ENCODE measurements at places on chromosomes 3 and 15. TPM values are rescaled to one million over a fixed set of nuclear protein-coding genes. Genes with fewer than 3 reads are reported as not detected.

Gene IRAK2
- total RNA-seq, result 1.0 TPM

Gene NTRK3
- total RNA-seq, result 1.5 TPM

Gene HYKK
- 7.2 TPM for total RNA-seq

GRCh38 chr3:195697582-195698324 is 23.0 kb upstream of the MUC20 start:
- no peak overlapping the region for H3K27ac ChIP-seq
- no peaks in the 10 kb centered on the region for H3K4me1 ChIP-seq
- no peak for DNase-seq
- H3K36me3 ChIP-seq, result peaks cover 16% of the 10 kb centered on the region
- H3K27me3 ChIP-seq, result no peaks in the 10 kb centered on the region

DNA sequence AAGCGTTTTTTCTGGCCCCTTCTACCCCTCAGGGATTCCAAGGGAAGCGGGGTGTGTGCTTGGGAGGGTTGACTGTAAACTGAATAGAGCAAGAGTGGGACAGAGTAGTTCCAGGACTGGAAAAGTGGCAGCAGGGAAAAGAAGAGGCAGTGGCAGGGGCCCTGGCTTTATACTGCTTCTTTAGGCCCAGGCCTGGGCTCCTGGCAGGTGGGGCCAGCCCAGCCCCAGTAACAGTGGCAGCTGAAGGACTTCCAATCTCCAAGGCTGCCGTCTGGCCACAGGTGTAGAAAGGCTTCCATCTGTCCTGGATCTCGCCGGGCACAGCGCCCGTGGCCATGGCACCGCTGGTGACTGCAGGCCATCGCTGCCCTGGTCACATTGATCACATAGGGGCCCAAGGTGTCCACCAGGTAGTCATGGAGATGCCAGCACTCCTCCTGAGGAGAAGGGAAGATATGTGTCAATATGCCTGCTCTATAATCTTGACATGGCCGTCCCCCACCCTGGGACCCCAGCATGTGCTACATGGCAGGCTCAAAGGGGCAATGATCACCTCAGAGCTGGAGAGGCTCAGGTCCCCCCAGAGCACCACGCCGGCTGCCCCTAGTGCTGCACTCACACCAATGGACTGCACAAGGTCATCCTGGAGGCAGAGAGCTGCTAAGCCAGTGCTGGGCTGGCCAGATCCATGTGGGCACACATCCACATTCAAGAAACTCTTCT is 1.0 kb upstream of the IFRD2 start:
- no peaks in the 10 kb centered on the region for H3K36me3 ChIP-seq
- H3K27ac ChIP-seq, result peak overlapping the region; percentile 57
- no peak for DNase-seq

GRCh38 chr3:44355362-44356033 is 16.9 kb downstream of the TCAIM start:
- H3K36me3 ChIP-seq, result no peaks in the 10 kb centered on the region
- DNase-seq, result no peak
- H3K27ac ChIP-seq, result no peak overlapping the region
- no peak overlapping the region for H3K4me3 ChIP-seq
- no peaks in the 10 kb centered on the region for H3K27me3 ChIP-seq
- no peaks in the 10 kb centered on the region for H3K4me1 ChIP-seq

GRCh38 chr15:40282147-40282868 is 556 bp downstream of the ANKRD63 start:
- no peak overlapping the region for H3K27ac ChIP-seq
- peak overlapping the region; percentile 47 for H3K4me3 ChIP-seq
- no peaks in the 10 kb centered on the region for H3K36me3 ChIP-seq
- peak; percentile 60 for DNase-seq
- H3K27me3 ChIP-seq, result peaks cover 44% of the 10 kb centered on the region
- peaks cover 14% of the 10 kb centered on the region for H3K4me1 ChIP-seq

GRCh38 chr3:56833022-56833421 is 31.3 kb upstream of the ARHGEF3 start:
- no peak overlapping the region for H3K27ac ChIP-seq
- DNase-seq, result no peak
- H3K36me3 ChIP-seq, result no peaks in the 10 kb centered on the region

DNA sequence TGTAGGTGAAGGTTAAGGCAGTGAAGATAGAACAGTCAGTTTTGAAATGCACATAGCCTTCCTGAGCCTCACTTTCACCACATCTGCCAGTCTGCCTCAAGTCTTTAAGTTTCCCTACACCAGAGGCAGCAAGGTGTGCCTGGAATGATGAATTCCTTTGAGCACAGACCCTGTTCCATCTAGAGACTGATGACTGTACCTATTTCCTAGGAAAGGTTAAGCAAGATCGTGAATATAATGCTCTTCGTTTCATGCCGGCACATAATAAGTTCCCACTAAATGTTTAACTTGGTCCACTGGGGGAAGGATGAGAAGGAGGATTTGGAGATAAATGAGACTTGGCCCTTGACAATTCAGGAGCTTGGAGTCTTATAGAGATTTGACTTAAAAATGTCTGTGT is 141.9 kb downstream of the LPP start:
- H3K4me3 ChIP-seq, result no peak overlapping the region
- H3K36me3 ChIP-seq, result no peaks in the 10 kb centered on the region
- H3K27ac ChIP-seq, result peak overlapping the region; percentile 65

DNA sequence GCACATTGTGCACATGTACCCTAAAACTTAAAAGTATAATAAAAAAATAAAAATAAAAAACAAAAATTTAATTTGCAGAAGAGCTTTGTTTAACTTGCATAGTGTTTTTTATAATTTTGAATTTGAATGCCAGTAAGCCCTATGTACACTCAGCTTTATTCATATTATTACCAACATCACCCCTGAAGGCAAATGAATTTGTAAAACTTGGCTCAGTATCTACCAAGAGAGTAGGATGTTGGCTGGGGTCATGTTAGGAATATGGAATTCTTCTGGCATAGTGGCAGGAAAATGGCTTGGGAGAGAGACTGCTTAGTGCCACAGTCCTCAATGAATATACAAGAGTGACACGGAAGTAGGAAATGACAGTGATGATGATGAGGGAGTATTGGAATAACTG is 30.7 kb downstream of the TRPC1 start:
- no peaks in the 10 kb centered on the region for H3K4me1 ChIP-seq
- H3K4me3 ChIP-seq, result no peak overlapping the region
- H3K36me3 ChIP-seq, result no peaks in the 10 kb centered on the region
- no peaks in the 10 kb centered on the region for H3K27me3 ChIP-seq

DNA sequence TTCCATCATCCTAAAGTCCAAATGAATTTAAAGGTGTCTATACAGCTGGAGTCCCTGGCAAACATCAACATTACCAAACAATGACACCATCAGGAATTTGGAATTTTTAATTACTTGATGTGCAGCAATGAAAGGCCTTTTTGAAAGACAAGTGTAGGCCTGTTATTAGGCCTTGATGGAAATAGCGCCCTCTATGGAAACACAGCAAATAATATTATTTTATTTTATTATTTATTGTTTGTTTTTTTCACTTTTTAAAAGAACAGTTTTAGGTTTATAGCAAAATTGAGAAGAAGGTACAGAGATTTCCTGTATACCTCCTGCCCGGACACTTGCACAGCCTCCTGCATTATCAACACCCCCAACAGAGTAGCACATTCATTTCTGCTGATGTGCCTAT is 18.1 kb upstream of the OR5AC2 start:
- no peak overlapping the region for H3K4me3 ChIP-seq
- no peak overlapping the region for H3K27ac ChIP-seq
- no peaks in the 10 kb centered on the region for H3K36me3 ChIP-seq
- no peaks in the 10 kb centered on the region for H3K4me1 ChIP-seq
- DNase-seq, result no peak

DNA sequence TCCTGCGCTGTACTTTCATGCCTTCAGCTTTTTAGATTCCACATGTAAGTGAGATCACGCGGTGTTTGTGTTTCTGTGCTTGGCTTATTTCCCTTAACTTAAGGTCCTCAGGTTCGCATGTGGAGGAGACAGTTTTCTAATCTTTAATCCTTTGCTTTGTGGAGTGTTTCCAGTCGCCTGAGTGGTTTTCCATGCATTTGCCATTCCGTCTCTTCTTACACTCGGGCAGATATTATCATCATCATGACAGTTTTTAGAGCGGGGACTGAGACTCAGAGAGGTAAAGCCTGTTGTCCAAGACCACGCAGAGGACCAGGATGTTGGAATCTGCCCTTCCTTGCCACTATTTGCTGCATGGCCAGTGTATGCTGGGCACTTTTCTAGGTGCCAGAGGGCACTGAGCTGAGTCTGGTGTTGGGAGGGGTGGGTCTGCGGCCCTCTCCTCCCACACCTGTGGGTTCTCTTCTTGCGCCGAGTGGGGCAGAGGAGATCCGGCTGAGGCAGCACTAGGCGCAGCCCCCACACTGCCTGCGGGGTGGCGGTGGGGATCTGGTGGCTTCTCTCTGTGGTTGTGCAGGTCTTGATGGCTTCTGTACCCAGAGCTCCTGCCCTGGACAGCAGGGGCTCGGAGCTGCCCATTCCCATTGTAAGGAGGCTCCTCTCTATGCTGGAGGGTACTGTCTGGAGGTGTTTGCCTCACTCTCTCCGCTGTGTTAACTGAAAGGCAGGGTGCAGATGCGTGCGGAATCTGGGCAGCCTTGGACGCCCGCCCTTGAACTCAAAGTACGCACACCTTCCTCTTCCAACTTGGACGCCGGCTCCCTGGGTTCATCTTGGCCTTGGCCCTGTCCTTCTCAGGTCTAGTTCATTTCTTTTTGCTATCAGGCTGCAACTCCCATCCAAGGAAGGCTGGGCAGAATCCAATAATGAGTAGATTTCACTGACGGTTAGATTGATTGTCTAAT is 156.0 kb upstream of the RGMA start:
- H3K4me3 ChIP-seq, result no peak overlapping the region
- H3K27ac ChIP-seq, result no peak overlapping the region
- H3K27me3 ChIP-seq, result no peaks in the 10 kb centered on the region
- no peaks in the 10 kb centered on the region for H3K36me3 ChIP-seq
- no peaks in the 10 kb centered on the region for H3K4me1 ChIP-seq

DNA sequence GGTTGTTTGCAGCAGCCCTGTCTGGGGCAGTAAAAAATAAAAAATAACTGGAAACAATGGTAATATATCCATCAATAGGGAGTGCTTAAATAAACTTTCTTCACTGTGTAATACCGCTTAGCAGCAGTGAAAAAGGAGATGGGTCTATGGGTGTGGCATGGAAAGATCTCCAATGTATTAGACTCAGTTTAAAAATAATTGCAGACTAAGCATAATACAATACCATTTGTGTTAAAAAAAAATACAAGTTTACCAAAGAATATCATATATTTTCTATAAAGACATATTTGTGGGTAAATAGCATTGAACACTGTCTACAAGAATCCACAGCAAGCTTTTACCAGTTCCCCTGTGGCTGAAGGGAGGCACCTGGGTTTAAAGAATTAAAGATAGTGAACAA is 1.0 kb upstream of the ARHGEF3 start:
- H3K36me3 ChIP-seq, result no peaks in the 10 kb centered on the region
- no peak overlapping the region for H3K4me3 ChIP-seq
- H3K4me1 ChIP-seq, result peaks cover 4% of the 10 kb centered on the region
- no peak overlapping the region for H3K27ac ChIP-seq
- DNase-seq, result no peak

- no peak overlapping the region for H3K27ac ChIP-seq
- H3K27me3 ChIP-seq, result no peaks in the 10 kb centered on the region
- no peaks in the 10 kb centered on the region for H3K36me3 ChIP-seq
- no peak overlapping the region for H3K4me3 ChIP-seq
- no peak for DNase-seq
These were observed 57.3 kb downstream of the DIPK2A start for GRCh38 chr3:144028798-144029411.

GRCh38 chr15:98646546-98647025 is 1.8 kb upstream of the IGF1R start:
- peak overlapping the region; percentile 85 for H3K4me3 ChIP-seq
- no peaks in the 10 kb centered on the region for H3K4me1 ChIP-seq
- no peak for DNase-seq
- H3K36me3 ChIP-seq, result no peaks in the 10 kb centered on the region

- H3K36me3 ChIP-seq, result no peaks in the 10 kb centered on the region
- no peak overlapping the region for H3K4me3 ChIP-seq
- H3K27me3 ChIP-seq, result no peaks in the 10 kb centered on the region
- H3K4me1 ChIP-seq, result peaks cover 3% of the 10 kb centered on the region
- H3K27ac ChIP-seq, result no peak overlapping the region
- no peak for DNase-seq
These were observed 405.4 kb upstream of the TBL1XR1 start for GRCh38 chr3:177602601-177603147.

Measured in colonic mucosa (tissue), 4 donors.